Left lung (tissue), 14 donors: ENCODE measurements at places on chromosomes 2 and 18. TPM values are rescaled to one million over a fixed set of nuclear protein-coding genes. Genes with fewer than 3 reads are reported as not detected.
A peak's percentile ranks its signal among the peaks of the same experiment; 100 is the strongest.

DNA sequence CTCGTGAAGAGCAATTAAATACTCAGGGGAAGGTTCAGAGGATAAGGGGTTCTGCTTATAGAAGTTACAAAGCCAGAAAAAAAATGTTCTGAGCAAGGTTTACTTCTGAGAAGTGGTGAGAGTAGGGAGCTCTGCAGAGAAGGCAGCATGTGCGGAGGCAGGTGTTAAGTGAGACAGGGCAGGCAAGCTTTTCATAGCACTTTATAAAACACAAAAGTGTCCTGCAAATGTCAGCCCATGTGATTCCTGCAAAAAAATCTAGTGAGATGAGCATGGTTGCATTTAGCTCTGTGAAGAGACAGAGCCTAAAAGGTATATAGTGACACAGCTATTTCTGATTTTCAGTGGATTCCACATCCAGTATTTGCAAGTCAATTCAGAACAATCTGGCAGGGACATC is 223.8 kb upstream of the SYT4 start:
- DNase-seq = no peak

DNA sequence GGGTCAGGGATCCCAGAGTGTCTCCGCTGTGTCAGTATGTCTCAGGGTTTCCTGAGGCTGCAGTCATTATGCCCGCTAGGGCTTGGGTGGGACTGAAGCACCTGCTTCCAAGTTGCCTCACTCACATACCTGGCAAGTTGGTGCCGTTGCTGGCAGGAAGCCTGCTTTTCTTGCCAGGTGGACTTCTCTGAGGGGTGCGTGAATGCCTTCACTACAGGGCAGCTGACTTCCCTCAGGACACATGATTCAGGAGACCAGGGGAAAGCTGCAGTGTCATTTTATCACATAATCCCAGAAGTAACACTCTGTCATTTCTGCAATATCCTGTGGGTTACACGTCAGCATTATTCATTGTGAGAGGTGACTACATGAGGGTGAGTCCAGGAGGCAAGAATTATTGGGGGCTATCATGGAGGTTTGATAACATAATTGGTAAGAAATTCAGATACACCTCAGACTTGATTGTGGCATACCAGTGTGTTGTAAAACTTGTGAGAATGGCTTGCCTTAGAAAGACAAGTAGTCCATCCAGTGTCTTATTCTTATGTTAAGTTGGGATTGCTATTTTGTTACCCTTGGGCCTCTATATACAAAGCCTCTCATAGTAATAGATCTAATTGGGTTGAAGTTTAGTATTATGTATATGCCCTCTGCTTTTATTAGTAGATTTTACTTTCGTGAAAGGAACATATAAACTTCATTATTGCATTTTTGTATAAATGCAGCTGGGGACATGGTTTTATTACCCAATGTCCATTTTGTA is 44.1 kb downstream of the NEDD4L start:
- DNase-seq = peak; percentile 55

- no peak for DNase-seq
These were observed 136.3 kb downstream of the TMEM17 start for GRCh38 chr2:62369541-62370202.

DNA sequence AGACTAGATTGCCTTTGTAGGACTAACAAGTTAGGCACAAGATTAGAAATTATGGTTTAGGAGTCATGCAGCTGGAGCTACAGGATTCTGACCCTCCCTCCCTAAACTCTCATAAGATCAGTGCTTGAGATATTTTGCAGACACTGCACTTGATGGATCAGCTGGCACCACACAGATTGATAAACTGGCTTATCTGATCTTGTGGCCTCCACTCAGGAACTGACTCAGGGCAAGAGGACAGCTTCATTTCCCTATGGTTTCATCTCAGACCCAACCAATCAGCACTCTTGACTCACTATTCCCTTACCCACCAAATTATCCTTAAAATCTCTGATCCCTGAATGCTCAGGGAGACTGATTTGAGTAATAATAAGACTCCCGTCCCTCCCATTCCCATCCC is 152.3 kb downstream of the DIS3L2 start:
- no peak for DNase-seq

GRCh38 chr18:77765468-77765867 is 515.8 kb downstream of the GALR1 start:
- no peak for DNase-seq

Gene RSAD2
- polyA plus RNA-seq = 5.3 TPM

Gene ST6GAL2
- polyA plus RNA-seq = 5.0 TPM

DNA sequence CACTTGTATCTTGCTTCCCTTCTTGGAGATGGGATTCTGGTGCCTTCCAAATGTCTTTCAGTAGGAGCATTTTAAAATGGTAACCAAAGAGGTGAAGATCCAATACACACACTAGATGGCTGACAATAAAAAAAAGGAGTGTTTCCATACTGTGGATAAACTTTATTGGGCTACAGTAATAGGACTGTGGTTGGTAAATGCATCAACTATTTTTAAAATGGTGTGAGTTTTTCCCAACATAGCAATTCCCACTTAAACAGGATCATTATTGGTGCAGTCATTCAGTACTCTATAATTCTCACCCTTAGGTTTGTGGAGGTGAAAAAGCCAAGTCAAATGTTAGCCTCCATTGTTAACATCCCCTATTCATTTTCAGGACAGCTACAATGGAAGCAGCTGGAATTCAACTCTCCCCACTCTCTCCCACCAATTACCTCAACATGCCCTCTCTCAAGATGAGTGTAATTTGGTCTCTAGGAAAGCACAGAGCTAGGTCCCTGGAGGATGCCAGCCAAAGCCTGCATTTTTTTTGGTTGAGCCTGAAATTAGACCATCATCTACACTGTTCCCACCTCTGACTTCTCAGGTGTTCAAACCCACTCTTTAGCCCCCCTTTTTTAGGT is 273.3 kb downstream of the TCF4 start:
- DNase-seq = no peak

- DNase-seq = no peak
These were observed 166.9 kb downstream of the ANAPC1 start for GRCh38 chr2:111716905-111717775.

GRCh38 chr2:170022692-170023091 is 155.3 kb upstream of the MYO3B start:
- no peak for DNase-seq

DNA sequence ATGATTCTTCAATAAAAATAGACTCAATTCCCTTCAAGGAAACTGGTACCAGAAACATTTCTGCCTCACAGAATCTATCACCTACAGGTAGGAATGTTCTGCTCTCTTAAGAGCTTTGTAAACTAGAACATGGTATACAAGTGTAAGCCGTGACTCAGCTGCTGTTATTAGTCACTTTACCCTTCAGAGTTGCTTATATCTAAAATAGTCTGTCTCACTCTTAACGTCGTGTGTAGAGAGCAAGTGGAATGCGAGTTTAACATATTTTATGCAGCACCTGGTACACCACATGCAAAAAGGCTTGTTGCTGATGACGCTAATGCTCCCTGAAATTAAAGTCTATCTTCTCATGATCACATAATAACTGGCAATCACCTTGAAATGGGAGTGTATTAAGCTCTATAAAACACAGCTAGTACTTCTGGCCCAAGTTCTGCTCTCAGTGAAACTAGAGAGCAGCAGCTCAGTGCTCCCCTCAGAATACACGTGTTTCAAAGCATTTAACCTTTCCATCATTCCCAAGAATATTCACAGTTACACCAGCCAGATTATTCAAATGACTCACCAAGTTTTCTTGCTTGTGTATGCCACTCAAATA is 420.0 kb downstream of the ZEB2 start:
- no peak for DNase-seq

DNA sequence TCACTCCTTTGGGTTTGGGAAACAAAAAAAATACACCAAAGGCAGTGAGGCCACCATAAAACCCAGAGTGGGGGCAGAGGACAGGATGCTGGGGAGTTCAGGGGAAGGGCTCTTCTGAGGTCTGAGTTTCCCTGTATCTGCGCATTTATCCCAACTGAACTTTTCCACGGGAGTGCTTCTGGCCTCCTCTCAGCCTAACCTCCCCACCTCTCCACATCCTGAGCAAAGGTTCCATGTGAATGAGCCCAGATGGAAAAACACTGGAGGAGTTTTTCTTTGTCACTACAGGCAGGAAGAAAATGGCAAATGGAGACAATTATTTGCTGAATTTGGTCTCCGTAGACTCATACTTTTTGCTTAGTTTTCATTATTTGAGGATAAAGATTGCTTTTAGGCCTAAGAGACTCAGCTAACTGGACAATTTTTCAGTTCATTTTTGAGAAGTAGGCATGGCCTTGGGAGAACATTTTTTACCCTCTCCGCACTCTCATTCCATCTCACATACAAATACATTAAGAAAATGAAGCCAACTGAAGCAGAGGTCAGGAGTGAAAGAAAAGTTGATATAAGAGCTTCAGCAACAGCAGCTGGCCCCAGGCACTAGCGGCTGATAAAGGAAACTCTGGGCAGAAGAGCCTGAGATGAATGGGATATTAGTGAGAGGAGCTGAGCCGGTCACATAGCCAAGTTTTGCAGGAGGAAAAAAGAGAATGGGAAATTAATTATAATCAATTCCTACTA is 82.6 kb upstream of the CYP1B1 start:
- DNase-seq = no peak

DNA sequence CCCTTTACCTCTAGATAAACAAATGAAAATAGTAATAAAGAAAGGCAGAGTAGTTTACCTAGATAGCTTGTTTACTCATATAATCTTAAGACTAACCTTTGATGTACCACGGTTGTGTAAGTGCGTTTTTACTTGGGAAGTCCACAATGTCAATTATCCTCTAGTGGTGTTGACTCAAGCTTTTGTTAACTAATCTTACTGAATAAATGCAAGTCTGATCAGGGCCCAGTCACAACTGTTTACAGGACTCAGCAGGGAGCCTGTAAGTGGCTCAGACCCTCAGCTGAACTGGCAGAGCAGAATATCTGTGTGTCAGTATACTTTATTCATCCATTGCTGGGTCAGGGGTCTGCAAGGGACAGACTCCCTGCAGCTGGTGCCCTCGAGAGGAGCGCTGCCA is 98.1 kb upstream of the ACAA2 start:
- no peak for DNase-seq

DNA sequence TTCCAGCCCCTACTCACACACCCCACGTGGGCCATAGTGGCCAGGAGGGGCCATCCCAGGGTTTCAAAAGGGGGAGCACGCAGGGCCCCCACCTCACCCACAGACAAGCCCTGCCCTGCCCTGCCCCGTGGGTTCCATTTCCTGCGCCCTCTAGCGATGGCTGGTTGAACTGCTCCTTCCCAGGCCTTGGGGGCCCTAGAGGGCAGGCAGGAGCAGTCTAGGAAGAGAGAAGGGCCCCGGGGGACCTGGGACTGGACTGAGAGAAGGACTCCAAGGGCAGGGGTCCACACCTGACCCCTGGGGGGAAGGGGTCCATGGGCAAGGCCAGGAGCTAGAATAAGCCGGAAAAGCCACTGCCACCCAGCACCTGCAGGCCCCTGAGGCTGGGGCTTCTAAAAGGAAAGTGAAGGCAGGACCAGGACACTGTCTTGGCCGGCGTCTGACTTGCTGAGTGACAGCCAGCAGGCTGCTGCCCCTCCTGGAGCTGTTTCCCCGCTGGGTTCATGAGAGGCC is 10.1 kb downstream of the CYP26B1 start:
- DNase-seq = peak; percentile 85

DNA sequence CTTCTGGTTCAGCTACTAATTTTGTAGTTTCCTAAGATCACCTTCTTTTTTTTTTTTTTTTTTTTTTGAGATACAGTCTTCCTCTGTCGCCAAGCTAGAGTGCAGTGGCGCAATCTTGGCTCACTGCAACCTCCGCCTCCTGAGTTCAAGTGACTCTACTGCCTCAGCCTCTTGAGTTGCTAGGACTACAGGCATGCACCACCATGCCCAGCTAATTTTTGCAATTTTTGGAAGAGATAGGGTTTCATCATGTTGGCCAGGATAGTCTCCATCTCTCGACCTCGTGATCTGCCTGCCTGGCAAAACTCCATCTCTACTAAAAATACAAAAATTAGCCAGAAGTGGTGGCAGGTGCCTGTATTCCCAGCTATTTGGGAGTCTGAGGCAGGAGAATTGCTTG is 301.5 kb upstream of the TFPI start:
- no peak for DNase-seq

Gene MLPH
- polyA plus RNA-seq = 2.3 TPM

DNA sequence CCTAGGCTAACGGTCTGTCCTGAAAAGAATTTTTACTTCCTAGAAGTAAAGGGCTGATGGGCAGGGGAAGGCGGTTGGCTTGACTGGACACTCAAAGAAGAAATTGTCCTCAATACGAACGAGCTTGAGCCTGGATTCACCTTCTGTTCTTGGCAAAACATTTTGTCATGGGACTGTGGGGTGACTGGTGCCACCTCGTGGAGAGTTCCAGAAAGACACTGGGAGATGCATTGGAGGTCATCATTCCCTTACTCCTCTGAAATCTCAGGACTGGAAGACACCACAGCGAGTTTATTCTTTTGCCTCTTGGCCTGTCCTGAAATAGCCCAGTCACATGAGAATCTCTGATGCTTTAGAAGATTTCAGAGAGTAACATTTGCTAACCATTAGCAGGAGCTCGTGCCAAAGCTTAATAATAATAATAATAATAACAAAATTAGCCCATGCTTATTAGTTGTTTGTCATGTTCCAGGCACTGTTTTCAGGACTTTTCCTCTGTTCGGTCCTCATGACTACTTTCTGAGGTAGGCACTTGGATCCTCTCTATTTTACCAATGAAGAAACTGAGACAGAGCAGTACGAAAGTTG is 44.5 kb downstream of the TMEM182 start:
- peak; percentile 40 for DNase-seq

GRCh38 chr2:70304498-70304897 is 2.6 kb upstream of the FAM136A start:
- DNase-seq = peak; percentile 69

Gene FBLN7
- 13.1 TPM for polyA plus RNA-seq

- DNase-seq = no peak
These were observed 28.9 kb downstream of the SPIRE1 start for GRCh38 chr18:12628706-12629702.

Gene RTP5
- not detected for polyA plus RNA-seq

Gene ING5
- polyA plus RNA-seq = 46.3 TPM

DNA sequence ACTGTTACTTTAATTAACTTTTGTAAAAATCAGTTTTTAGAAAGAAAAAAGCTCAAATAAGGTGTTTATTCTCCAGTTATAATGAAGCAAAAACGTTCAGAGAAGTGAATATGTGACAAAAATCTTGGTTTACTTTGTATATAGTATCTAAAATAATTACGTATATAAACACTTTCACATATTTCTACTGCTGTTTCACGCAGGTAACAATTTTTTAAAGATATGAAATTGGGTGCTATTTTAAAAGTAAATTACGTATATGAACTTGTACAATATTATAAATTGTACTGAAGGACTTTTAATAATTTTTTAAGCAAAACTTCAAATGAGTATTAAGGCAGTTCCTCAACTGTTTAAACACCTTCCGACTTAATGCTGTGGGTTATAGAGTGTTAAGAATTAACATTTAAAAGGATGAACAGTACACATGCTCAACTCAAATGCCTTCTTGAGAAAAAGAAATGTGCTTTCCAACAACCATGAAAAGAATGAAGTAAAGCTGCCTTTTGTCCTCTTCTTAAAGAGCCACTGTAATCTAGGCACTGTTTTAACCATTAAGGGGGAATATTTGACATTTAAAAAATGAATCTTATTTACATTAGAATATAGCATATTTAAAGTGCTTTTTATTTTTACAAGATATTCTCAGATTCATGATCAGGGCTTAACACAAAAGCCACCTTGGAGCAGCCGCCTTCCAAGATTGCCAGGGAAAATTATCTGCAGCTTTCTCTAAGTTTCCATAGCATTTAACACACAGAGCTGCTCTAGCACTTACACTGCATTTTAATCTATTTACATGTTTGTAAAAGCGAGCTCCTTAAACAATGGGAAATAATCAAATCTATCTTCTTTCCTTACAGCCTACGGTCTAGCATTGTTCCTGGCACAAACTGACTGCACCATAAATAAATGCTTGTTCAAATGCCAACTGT is 56.5 kb upstream of the CDKL4 start:
- no peak for DNase-seq

Gene REL
- 10.4 TPM for polyA plus RNA-seq
